Activated naive CD4-positive, alpha-beta T cell (primary cell): ENCODE measurements at places on chromosomes 6 and 20.

DNA sequence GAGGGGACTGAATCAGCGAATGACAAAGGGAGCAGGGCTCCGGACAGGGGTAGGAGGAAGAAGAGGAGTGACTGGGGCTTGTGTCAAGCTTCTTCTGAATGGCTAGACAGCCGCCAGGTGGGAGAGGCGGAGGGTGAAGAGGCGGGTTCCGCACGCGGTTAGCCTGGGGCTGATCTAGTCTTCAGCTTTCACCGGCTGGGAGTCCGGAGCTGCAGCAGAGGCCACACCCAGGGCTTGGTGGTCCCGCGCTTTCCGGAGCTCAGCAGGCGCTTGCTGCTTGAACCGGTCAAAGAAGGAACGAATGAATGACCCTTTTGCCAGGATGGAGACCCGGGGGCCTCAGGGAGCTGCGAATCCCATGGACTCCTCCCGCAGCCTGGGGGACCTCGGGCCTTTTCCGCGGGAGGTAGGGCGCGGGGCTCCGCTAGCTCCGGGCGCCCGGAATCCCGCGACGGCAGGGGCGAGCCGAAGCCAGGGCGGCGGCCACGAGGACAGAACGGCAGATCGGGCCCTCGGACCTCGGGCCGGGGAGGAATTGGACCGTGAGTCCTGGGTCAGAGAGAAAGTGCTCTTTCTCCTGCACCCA lies at the start of gene C6orf141:
C6orf141 (plus strand) TSS at position 177 of the 586 bp plus-strand sequence; CDS start at position 302, 125 bp downstream.
- DNase-seq: no peak

GRCh38 chr6:145045582-145045981 lies 689.7 kb downstream of the EPM2A start:
- DNase-seq: no peak

GRCh38 chr6:33407132-33407718 lies 3.6 kb upstream of the PHF1 start:
- no peak for DNase-seq

- DNase-seq: no peak
Observed at GRCh38 chr6:5174244-5174643, 86.5 kb downstream of the LYRM4 start.

DNA sequence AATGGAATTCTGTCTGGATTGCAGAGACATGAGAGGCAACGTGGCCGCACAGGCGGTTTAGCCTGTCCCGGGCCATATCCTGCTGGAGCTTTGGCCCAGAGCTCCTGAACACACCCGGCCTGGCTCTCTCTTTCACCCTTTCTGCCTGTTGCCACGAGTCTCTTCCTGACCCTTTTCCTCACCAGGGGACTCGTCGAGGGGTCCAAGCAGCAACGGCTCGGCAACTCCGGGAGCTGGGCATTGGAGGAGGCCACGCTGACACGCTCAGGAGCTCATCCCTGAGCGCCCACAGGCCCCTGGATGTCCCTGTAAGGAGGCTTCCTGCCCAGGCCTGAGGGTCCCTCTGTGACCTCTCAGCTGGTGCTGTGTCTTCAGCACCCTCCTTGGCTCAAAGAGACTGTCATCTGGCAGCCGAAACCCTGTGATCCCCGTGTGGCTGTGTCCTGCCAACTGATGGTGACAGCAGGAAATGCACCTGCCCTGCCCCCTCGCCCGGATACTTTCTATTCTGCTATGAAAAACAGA lies 103.8 kb downstream of the RNASET2 start:
- no peak for DNase-seq

- no peak for DNase-seq
Observed at GRCh38 chr6:23175391-23175790, 606.0 kb downstream of the HDGFL1 start.

- no peak for DNase-seq
Observed at GRCh38 chr6:116144605-116145004, 18.7 kb upstream of the COL10A1 start.

GRCh38 chr6:158150701-158151100 lies 17.4 kb downstream of the SERAC1 start:
- no peak for DNase-seq

GRCh38 chr6:167734662-167735083 lies 92.0 kb upstream of the AFDN start:
- no peak for DNase-seq

- DNase-seq: no peak
Observed at GRCh38 chr6:125802943-125803377, 12.2 kb downstream of the NCOA7 start.

DNA sequence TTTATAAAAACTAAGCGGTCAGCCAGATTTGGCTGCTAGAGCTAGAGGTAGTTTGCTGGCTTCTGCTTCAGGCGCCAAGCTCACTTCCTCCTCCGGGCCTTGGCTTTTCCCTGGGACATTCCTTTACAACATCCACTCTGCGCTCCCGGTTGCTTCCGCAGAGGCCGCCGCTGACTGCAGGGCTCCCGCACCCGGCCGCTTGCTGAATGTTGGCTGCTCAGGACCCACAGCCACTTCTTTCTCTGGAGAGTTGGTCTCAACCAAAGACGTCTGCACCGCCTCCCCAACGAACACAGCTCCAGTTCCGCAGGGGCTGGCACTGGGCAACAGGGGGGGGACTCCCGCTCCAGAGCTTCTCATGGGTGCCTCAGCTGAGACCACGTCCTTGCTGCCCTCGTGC lies 282.8 kb downstream of the TFAP2C start:
- no peak for DNase-seq

GRCh38 chr6:41657131-41658094 lies 19.1 kb downstream of the MDFI start:
- no peak for DNase-seq

DNA sequence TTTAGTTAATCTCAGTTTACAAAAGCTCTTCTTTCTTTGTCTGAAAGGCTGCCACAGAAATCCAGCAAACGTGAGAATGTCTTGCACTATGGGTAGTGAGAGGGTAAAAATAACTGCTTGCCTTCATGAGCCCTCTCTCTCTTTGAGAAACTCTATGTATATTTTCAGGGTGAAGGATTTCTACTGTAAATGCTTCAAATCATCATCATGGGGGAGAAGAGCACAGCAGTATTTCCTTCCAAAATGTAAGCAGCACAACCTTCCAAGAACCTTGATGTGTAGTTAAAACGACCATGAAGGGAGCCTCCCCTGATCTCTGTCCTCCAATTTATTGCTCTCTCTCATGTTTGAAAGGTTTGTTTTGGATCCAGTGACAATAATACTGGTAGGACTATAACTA lies 141.3 kb upstream of the CENPW start:
- DNase-seq: no peak

DNA sequence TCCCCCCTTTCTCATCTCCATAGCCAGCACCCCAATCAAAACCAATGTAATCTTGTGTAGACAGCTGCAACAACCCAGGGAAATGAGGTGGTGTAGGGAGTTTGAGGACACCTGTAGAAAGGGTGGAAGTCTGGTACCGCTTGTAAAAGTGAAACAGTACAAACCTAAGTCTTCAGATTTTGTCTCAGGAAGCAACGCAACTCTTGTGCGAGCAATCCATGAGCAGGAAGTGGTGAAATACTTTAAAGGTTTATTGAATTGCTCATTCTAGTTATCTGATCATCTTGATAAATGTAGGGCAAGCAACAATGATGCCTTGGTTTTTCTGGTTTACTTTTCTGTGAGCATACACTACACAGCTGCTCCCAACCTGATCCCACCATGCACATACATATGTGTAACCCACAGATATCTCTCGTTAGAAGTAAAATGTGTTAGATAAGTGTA lies 71.1 kb upstream of the THEMIS start:
- peak; percentile 17 for DNase-seq

DNA sequence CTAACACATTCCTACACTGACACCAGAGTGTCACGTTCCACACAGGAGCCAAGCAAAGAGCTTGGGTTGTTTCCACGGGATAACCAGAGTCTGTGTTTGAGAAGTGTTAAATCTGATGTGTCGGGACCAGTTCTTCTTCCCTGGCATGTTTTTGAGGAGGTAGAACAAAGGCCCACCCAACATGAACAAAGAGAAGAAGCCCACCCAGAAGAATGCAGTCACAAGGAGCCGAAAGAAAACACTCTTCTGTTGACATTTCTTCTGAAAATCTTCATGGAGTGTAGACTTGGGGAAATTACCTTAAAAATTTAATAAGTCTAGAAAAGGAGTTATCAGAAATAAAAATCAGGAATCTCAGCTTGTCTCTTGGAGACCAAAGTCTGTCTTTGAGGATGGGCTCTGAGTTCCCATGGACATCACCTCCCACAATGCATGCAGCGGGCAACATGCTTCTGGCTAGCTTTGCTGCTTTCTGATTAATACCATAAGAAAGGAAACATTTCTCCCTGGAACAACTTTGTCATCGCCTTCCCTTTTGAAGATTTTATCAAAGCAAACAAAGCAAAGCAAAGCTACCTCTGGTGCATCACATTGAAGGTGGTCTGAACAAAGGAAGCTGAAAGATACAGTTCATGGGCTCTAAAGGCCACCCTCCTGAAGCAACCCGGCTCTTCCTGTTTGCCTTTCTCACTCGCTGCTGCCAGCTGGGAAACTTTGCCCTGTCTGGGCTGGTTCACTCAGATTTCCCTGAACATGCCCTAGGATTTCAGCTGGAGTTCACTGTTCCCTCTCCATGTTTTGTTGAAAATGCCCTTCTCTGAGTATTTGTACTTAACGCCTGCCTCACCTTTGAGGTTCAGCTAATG lies 448.1 kb downstream of the KIF16B start:
- no peak for DNase-seq

DNA sequence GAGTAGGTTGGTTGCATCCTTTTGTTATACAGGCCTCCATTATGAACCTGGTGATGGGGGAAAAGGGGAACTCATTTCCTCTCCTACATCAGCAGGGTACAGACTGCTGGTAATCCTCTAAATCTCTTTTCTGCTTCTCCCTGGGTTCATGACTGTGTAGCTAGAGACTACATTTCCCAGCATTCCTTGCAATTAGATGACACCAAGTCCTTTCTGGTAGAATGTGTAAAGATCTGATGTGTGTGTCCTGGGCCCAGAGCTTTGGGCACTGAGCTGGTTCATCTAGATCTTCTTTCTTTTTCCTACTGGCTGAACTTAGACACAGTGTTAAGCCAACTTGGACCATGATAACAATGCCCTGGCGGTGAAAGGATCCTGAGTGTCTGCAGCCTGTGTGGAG lies 104.7 kb upstream of the IFNGR1 start:
- DNase-seq: no peak

GRCh38 chr6:166415306-166415705 lies 32.6 kb upstream of the MPC1 start:
- peak; percentile 15 for DNase-seq

GRCh38 chr6:129370268-129370916 lies 339.6 kb downstream of the ARHGAP18 start:
- peak; percentile 7 for DNase-seq

DNA sequence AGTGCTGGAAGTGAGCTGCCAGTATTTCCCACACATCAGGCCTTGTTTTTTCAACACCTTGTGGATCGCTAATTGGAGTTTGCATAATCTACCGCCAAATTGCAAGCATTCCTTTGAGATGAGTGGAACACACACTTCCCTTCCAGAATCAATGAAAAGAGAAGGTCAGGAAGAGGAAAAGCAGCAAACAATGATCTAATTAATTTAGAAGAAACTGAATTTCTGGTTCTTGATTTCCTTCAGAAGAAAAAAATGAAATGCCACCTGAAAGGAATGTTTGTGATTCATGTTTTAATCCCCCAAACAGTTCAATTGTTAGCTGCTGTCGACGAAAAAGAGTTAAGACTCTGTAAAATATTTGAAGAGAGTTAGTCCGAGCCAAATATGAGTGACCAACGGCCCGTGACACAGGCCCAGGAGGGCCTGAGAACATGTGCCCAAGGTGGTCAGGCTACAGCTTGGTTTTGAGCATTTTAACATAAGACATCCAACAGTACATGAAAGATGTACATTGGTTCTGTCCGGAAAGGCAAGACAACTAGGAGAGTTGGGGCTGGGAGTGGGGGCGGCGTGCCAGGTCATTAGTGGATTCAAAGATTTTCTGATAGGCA lies 182.3 kb downstream of the MTFR2 start:
- DNase-seq: no peak

- DNase-seq: no peak
Observed at GRCh38 chr20:896501-897025, 19.6 kb downstream of the ANGPT4 start.

- DNase-seq: no peak
Observed at GRCh38 chr20:41004531-41005360, 23.9 kb upstream of the TOP1 start.

- DNase-seq: no peak
Observed at GRCh38 chr6:133888929-133889556, at the start of gene TCF21. Gene TCF21 (plus strand): TSS chr6:133889113. CDS start chr6:133889398, 285 bp downstream.

DNA sequence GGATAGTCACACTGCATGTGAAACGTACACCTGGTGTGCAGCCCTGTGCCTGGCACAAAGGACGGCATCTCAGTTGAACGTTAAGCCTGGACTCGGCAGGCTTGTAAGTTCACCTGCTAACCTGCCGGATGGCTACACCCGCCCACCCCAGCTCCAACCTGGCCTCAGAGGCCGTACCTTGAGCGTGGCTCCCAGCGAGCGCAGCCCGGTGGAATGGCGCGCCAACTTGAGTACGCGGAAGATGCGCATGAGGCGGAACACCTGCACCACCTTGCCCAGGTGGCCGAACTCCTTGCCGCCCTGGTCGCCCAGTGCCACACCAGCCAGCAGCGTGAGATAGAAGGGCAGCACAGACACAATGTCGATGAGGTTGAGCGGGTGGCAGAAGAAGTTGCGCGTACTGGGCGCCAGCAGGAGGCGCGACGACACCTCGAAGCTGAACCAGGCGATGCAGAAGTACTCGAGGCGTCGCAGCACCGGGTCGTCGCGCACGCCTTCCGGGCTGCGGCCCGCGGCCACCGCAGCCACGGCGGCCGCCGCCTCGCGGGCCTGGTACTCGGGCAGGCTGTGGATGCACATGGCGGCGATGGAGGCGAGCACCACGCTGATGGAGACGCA lies 3.3 kb downstream of the KCNS1 start:
- no peak for DNase-seq

DNA sequence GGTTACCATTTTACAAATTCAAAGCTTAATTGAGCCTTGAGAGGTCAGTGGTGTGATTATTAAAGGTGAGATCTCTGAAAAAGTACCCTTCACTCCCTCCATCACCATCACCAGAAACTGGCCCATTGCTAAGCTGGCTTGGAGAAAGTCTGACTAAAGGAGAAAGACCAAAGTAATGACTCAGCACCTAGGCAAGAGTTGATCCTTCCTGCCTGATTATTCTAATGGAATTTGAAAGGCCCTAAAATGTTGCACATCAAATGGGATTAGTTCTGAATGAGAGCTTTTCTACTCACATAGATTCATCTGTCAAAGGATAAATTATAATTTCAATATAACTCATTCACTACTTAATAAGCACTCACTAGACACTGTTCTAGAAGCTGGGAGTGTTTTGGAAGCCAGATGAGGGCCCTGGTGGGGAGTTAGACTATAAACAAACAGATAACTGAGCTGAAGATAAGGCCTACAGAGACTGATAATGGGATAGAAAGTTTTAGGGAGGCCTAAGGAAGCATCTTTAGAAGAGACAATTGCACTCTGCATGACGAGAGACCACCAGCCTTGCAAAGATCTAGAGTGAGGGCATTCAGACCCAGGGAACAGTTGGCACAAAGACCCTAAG lies 366.7 kb downstream of the SYNE1 start:
- DNase-seq: no peak

- DNase-seq: no peak
Observed at GRCh38 chr20:59221049-59221706, 57.6 kb downstream of the ZNF831 start.

- DNase-seq: no peak
Observed at GRCh38 chr6:107600936-107601335, 111.0 kb downstream of the SOBP start.

- DNase-seq: no peak
Observed at GRCh38 chr20:31363295-31363694, 5.1 kb upstream of the DEFB118 start.

- no peak for DNase-seq
Observed at GRCh38 chr20:46798430-46798829, 89.0 kb downstream of the SLC2A10 start.
